ENCODE measurements at places on chromosomes 4 and X.

DNA sequence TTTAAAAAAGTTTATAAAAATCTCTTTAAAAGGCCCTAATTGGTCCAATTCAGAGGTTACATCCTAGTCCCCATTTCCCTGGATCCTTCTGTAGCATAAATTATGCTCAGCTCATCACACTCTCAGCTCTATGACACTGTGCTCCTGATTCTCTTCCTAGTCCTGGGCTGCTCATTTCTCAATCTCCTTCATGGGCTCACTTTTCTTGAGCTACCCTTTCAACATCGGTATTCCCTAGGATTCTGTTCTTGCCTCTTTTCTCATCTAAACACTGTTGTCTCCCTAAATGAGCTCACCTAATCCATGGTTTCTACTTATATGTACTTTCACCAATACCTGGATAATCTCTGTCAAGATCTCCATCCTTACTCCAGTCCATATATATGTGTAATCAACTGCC lies 14.7 kb downstream of the KLHL15 start:
- DNase-seq, result no peak
- H3K4me1 ChIP-seq, result no peaks in the 10 kb centered on the region
- no peaks in the 10 kb centered on the region for H3K27me3 ChIP-seq
- no peak overlapping the region for H3K4me3 ChIP-seq
- no peaks in the 10 kb centered on the region for H3K36me3 ChIP-seq

- peak overlapping the region; percentile 51 for H3K4me3 ChIP-seq
- peaks cover 12% of the 10 kb centered on the region for H3K27me3 ChIP-seq
- H3K4me1 ChIP-seq, result peaks cover 66% of the 10 kb centered on the region
- H3K27ac ChIP-seq, result no peak overlapping the region
- peaks cover 17% of the 10 kb centered on the region for H3K36me3 ChIP-seq
Observed at GRCh38 chr4:20252656-20253282, 1.1 kb downstream of the SLIT2 start.

DNA sequence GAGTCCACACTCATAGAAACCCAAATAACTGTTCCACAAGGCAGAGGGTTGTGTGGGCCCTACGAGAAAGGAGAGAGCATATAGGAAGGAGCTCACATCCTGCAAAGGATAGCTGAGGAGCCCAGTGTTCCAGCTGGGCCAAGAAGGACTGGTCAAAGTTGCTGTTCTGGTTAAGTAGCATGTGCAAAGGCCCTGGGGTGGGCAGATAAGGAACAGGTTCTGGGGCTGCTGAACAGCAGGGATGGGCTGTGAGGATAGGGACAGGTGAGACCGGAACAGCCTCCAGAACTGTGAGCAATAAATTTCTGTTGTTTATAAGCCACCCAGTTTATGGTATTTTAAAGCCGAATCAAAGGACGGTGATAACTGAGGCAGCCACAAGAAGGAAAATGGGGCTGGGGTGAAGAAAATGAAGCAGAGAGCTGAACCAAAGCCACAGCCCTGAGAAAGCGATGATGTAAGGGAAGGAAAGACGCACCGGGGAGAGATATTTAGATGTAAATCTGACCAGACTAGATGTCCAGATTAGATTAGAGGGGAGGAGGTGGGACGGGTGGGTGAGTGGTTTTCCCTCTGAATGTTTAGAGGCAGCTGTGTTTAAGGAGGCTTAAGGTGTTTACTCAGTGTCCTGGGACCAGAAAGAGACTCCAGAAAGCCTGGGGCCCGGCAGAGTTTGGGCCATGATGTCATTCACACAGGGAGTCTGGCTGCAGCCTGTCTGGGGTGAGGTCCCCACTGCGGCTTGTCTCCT lies 180.8 kb upstream of the BCOR start:
- DNase-seq, result peak; percentile 60
- peaks cover 56% of the 10 kb centered on the region for H3K4me1 ChIP-seq
- peak overlapping the region; percentile 59 for H3K27ac ChIP-seq
- no peaks in the 10 kb centered on the region for H3K27me3 ChIP-seq
- no peaks in the 10 kb centered on the region for H3K36me3 ChIP-seq
- H3K4me3 ChIP-seq, result no peak overlapping the region

GRCh38 chrX:19750783-19751467 lies 136.5 kb downstream of the SH3KBP1 start:
- no peaks in the 10 kb centered on the region for H3K27me3 ChIP-seq
- no peak for DNase-seq
- H3K4me3 ChIP-seq, result no peak overlapping the region
- no peak overlapping the region for H3K27ac ChIP-seq
- H3K36me3 ChIP-seq, result no peaks in the 10 kb centered on the region

DNA sequence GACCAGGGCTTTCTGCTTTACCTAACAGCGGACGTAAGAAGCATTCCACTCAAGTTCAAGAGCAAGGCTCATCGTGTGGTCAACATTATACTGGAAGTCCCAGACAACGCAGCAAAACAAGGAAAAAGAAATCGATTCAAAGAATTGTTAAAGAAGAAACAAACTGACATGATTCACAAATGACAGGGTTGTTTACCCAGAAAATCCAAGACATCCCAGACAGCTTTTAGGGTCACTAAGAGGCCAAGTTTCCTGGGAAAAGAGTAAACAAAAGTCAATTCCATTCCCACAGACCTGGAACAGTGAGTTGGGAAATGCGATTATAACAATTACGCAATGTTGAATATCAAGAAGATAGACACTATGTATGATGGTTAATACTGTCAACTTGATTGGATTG lies 21.5 kb upstream of the HTRA3 start:
- DNase-seq, result no peak
- H3K4me1 ChIP-seq, result no peaks in the 10 kb centered on the region
- H3K27ac ChIP-seq, result no peak overlapping the region
- H3K4me3 ChIP-seq, result no peak overlapping the region

DNA sequence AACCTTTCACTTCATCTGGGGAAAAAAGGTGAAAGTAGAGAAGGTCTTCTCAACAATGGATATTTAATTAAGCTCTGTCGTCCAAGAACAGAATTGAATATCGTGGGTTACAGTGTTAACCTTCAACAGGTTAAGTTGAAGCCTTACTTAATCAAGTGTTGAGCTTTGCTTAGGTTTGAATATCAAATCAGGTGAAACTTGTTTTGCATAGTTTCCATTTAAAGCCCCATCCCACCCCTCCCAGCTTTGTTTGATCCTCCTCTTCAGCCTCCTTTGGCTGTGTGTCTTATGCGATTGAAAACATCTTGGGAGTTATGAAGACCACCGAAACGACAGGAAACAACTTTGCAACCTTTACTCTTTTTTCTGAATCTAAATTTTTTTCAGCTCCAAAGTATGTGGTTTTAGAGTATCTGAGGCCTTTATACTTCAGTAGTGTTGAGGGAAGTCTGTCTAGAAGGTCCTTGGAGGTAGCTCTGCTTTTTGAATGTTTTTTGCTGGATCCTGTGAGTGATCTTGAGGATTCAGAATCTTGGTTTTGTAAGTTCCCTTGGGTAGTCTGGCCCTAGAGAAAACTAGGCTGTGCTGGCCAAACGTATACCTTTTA lies 39.1 kb downstream of the MCUB start:
- H3K27me3 ChIP-seq, result no peaks in the 10 kb centered on the region
- H3K4me1 ChIP-seq, result no peaks in the 10 kb centered on the region
- H3K4me3 ChIP-seq, result no peak overlapping the region
- no peak overlapping the region for H3K27ac ChIP-seq
